Stimulated activated naive CD4-positive, alpha-beta T cell (primary cell): ENCODE measurements at places on chromosomes 6 and 20.

GRCh38 chr6:166515072-166515810 lies 71.2 kb downstream of the RAMACL start:
- DNase-seq, result no peak

DNA sequence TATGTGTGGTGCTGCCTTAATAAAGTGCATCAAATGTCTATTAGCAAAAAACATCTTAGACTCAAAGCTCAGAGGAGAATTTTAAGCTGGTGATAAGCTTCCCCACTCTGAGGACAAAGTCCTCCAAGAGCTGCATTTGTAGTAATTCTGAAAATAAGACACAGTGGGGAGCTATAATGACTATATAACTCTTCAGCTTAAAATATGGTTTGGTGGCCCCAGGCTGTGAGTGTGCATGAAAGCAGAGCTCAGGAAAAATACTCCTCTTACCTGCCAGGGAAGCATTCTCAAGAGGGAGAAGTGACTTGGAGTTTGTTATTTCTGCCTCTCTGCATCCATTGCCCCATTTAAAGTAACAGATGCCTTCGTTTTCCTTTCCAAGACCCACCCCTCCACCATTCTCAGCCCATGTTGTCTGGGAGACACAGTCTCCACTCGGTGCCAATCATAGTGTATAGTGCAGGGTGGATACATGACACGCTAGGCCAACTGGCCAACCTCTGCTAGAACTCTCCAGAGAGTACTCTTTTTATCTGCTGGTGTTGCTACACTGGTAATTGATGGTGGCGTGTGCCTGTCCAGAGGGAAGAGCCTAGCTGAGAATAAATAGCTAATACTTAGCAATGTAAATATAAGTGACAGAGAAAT lies 229.2 kb downstream of the PHF3 start:
- DNase-seq, result no peak

DNA sequence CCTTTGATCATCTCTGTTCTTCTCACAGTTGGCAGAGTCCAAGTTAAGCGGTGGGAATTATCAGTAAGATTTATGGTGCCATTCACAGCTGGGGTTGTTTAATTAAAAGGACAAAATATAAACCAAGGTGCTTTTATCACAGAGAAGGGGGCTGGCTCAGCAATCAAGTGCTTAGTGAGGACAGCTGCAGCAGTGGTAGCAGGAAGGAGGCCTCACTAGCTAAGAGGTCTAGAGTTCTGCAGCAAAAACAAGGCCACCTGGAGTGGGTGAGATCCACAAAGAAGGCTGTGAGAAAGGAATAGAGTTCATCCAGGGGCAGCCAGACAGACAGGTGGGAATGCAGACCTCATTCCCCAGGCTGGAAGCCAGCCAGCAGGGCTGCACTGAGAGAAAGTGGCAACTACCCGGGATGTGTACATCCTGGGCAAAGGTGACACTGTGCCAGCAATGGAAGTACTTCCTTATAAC lies 37.1 kb downstream of the PIGU start:
- no peak for DNase-seq

DNA sequence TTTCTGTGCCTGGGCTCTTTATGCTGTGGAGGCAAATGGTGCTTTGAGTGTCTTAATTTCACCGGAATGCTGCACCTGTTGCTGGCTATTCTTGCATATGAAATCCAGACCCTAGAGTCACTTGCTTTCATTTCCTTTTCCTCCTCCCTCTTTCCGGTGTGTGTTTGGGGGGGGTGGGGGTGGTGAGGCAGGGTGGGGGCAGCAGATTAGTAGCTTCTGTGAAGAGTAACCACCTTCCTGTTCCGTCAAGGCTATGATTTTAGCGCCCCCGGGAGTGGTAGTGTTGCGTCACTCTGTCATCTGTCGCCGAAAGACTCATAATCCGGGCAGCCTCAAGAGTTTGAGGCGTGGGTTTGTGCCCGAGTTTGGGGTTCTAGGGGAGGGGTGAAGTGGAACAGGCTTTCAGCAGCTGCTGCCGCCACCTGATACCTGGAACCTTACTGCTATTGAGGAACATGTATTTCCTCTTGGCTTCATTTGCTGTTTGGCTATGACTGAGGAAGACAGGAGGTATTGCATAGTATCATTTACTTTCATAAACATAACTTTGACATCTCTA lies 49.1 kb downstream of the UTRN start:
- peak; percentile 45 for DNase-seq

- no peak for DNase-seq
These were observed 7.7 kb downstream of the SLC22A16 start for GRCh38 chr6:110468731-110469130.
